ENCODE measurements at places on chromosomes 12 and 14. TPM values are rescaled to one million over a fixed set of nuclear protein-coding genes. Genes with fewer than 3 reads are reported as not detected.

The SERPINA1 gene
- polyA plus RNA-seq: 91.7 TPM

- peak; percentile 44 for DNase-seq
These were observed 1.9 kb downstream of the ATXN2 start for GRCh38 chr12:111596985-111597830.

DNA sequence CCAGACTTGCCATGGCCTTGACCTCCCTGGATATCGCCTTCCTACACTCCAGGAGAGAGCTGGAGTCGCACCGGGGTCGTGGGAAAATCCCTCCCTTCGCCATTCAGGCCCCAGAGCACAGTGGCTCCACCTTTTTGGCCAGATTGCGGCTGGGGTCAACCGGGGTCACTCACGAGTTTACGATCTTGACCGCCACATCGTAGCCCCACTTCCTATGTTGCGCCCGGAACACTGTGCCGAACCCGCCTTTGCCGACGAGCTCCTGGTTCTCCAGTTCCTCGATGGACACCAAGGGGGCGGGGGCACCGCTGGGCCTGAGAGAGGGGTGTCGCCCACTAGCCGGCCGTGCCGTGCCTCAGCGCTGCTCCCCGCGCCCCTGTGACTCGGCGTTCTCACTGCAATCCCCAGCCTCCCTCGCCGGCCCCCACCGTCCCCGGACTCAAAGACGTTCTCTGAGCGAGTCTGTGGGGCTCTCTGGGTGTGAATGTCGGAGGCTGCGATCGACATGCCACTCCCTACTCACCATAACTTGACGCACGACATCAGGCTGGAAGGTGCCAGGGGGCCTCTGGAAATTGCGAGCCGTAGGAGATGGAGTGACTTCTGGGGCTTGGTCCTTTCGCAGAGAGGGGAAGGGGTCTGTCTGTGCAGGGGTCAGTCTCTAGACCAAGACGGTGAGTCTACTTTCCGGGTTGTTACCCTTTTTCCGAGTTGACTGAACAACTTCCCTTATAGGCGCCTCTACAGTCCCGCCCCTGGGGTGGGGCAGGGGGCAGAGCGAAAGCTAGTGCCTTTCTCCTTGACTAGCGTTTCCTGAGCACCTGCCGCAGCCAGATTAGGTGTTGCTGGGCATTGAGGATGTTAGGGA is at the start of gene RIPK3:
Gene RIPK3 (minus strand): TSS at position 708 of the 868 bp plus-strand sequence. CDS start 165 bp downstream, at position 543.
- no peak for DNase-seq

GRCh38 chr14:94500264-94500663 is 9.0 kb downstream of the SERPINA12 start:
- DNase-seq: no peak

GRCh38 chr12:6375269-6376078 is at the start of gene SCNN1A:
SCNN1A (minus strand) TSS chr12:6375563; CDS start chr12:6374783, 780 bp downstream.
- DNase-seq: no peak

GRCh38 chr12:108128221-108129016 is 669 bp upstream of the WSCD2 start:
- no peak for DNase-seq

DNA sequence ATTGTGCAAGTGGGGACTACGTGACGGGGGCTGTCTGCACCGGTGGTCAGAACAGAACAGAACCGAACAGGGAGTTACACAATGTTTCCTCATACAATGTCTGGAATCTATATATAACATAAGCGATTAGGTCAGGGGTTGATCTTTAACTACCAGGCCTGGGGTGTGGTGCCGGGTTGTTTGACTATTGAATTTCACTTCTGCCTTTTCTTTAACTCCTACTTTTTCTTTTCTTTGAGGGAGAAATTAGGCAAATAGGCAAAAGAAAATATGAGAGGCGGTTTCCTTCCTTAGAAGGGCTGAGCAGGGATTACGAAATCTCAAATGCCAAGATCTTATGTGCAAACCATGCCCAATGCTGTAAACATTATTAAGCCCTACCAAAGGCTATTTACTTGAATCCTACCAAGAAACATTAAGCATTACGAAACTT is 140.3 kb downstream of the SLC38A6 start:
- DNase-seq: no peak

DNA sequence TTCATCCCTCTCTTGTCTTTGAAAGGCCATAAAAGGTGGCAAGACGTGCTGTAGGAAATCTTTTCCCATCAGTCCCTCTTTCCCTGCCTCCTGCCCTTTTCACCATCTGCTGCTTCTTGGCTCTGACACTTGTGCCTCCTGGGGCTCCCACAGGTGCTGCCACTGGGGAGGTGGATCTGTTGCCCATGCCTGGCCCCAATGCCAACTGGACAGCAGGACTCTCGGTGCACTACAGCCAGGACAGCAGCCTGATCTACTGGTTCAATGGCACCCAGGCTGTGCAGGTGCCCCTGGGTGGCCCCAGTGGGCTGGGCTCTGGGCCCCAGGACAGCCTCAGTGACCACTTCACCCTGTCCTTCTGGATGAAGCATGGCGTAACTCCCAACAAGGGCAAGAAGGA is 6.5 kb downstream of the CLSTN3 start:
- DNase-seq: no peak

The CIROP gene
- not detected for polyA plus RNA-seq

The VDR gene
- 3.1 TPM for polyA plus RNA-seq

The FOXN4 gene
- polyA plus RNA-seq: 1.7 TPM

All from renal cortex interstitium (tissue), 15 donors.